ENCODE measurements at places on chromosomes 6 and 20. TPM values are rescaled to one million over a fixed set of nuclear protein-coding genes. Genes with fewer than 3 reads are reported as not detected.

Gene PERP
- 75.4 TPM for total RNA-seq

Gene PPP1R14C
- not detected for total RNA-seq

Gene RBM24
- total RNA-seq: 0.93 TPM

Gene EBF4
- 7.5 TPM for total RNA-seq

Gene CTAGE9
- total RNA-seq: not detected

Gene GGT7
- total RNA-seq: 13.2 TPM

Gene PLAGL2
- 4.1 TPM for total RNA-seq

- no peak for DNase-seq
These were observed 27.5 kb upstream of the MARCKS start for GRCh38 chr6:113829696-113830045.

- DNase-seq: no peak
These were observed 106.5 kb downstream of the THEMIS start for GRCh38 chr6:127794405-127794804.

DNA sequence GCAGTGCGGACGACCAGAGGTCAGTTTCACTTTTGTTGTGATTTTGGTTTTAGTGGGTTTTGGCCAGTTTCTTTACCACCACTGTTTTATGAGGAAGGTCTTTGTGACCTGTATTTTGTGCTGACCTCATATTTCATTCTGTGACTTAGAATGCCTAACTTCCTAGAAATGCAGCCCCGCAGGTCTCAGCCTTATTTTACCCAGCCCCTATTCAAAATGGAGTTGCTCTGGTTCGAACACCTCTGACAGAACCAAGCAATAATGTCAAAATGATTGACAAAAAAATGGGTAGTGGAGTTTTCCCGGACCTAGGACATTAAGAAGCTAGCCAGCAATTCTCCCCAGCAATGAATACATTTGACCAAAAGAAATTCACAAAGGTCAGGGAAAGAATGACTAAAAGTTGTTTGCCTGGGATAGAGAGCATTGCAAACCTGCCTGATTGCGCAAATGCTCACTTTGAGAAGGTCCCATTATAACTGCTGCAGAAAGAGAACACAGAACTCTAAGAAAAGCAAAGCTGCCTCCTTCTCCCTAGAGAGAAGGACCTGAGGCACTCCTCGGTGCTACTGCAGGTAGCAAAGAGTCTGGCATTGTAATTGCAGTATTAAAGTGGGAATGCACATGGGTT lies 288.8 kb downstream of the ADGB start:
- no peak for DNase-seq

- no peak for DNase-seq
These were observed 10.7 kb upstream of the TNFAIP3 start for GRCh38 chr6:137856138-137856898.

- DNase-seq: no peak
These were observed 129.8 kb downstream of the ALDH8A1 start for GRCh38 chr6:134819863-134820800.

Data from omental fat pad (tissue), 4 donors.